ENCODE measurements at places on chromosomes 12 and 14.

DNA sequence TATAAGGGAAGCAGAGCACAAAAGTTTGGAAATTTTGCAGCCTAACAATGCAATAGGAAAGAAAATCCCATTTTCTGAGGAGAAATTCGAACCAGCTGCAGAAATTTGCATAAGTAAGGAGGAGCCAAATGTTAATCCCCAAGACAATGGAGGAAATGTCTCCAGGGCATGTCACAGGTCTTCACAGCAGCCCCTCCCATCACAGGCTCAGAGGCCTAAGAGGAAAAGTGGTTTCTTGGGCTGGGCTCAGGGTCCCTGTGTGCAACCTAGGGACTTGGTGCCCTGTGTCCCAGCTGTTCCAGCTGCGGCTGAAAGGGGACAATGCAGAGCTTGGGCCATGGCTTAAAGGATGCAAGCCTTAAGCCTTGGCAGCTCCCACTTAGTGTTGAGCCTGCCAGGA is 190.0 kb downstream of the MDGA2 start:
- no peak for DNase-seq

- no peak for DNase-seq
Measured at GRCh38 chr12:25723921-25724491, 170.9 kb upstream of the LMNTD1 start.

- DNase-seq = no peak
Measured at GRCh38 chr12:95994476-95994875, 1.7 kb downstream of the HAL start.

- DNase-seq = no peak
Measured at GRCh38 chr12:87828382-87828973, 200.7 kb downstream of the C12orf50 start.

DNA sequence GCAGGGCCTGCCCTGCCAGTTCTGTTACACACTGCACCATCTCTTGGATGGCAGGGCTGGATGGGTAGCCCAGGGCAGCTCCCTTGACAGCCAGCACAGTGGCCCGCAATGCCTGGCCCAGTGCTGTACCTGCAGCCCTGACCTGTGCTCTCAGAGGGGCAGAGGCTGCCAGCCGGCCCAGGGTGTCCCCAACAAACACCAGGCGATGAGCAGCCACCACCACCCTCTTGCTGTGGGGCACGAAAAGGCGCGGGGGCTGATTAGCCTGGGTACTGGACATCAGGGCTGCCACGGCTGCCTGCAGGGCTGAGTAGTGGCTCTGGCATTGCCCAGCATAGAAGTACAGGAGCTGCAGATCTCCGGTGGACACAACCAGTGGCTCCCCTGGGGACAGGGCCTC is 4.6 kb upstream of the SLC22A17 start:
- no peak for DNase-seq

- no peak for DNase-seq
Measured at GRCh38 chr14:101130861-101131260, 227.3 kb upstream of the RTL1 start.

- no peak for DNase-seq
Measured at GRCh38 chr12:53977596-53978445, 3.1 kb upstream of the HOTAIR start.

DNA sequence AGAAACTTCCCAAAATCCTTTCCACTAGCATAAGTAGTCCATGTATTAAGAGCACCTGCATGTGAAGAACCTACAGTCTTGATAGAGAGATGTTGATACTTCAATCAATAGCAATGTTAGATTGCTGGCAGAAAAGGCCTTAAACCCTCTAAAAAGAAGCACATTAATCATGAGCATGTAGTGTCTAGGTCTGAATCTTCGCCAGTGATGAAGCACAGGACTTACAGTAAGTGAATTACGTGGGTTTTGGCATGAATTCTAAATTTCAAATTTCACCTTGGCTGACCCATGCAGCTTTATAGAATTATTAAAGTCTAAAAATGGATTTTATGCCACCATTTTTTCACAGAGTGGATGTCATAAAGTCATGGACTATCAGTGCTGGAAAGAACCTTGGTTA is 791.6 kb upstream of the NOVA1 start:
- DNase-seq = no peak

DNA sequence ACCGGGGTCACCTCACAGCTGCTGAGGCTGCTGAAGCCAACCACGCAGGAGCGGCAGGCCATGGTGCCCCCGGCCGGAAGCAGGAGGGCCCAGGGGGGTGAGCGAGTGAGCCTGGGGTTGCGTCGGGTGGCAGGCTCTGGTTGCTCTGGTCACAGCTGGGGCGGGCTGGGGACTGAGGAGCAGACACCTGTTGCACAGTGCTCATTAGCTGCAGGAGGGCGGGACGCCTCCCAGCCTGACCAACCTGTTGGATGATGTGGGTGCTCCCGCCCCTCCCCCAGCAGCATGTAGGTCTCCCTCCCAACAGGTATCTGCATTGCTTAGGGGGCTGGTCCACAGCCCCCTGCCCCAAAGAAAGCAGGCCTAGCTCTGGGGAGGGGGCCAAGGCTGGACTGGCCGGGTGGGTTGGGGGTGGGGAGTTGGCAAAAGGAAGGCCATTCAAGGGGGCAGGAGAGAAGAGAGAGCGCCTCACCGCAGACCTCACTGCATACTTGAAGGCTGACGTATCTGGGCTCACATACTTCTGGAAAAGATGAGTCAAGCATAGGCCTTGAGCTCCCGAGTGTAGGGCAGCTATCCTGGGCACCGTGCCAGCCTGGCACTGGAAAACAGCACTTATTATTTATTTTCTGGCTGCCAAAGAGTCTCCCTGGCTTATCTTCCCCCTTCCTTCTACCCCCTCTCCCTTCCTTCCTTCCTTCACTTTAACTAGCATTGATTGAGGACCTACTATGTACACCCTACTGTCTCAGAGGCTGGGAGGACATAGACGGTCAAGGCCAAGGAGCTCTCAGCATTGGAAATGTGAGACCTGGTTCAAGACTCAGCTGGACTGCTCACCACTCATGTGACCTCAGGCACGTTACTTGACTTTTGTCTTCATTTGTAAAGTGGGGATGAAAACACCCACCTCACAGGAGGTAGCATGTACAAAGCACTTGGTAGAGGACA is at the start of gene KRT80:
Gene KRT80 (minus strand): TSS at position 174 of the 951 bp plus-strand sequence. CDS start 112 bp downstream, at position 62.
- no peak for DNase-seq

GRCh38 chr14:48618057-48618456 is 942.7 kb upstream of the MDGA2 start:
- no peak for DNase-seq

DNA sequence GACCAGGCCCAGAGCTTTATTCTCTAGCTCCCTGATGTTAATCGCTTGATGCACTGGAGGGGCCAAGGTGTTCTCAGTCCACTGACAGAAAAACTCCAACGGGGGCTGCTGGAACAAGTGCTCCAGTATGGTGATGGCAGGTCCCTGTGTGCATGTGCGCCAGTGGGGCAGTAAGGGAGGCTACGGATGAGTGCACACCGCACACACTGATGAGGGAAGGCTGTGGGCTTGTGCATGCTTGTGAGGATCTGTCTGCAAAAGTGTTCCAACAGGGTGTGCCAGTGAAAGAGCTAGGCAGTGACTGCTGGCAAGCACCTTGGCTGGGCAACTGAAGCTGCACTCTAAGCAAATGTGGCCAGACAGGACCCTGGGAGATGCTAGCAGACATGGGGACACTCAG is 229.7 kb upstream of the FOXG1 start:
- DNase-seq = no peak

- no peak for DNase-seq
Measured at GRCh38 chr12:14399871-14400270, 34.4 kb downstream of the ATF7IP start.

GRCh38 chr14:51444353-51445000 is 204.4 kb downstream of the TMX1 start:
- no peak for DNase-seq

GRCh38 chr12:12880537-12880936 is 10.8 kb upstream of the GPRC5A start:
- DNase-seq = no peak

DNA sequence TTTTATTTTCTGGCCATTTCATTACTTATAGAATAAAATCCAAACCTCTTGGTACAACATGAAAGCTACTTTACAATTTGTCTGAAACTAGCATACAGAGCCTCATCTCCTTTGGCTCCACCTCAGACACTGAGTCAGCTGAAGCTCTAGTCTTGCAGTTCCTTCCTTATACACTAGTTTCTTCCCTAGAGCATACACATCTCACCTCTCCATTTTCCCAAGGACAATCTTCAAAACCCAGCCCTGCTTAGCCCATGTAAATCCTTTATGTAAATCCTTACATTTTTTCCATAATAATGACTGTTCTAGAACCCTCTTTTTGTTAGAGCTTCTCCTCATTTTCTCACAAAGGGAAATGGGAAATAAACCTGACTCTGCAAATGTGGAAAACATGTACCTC is 463.4 kb downstream of the SLC16A7 start:
- DNase-seq = no peak

DNA sequence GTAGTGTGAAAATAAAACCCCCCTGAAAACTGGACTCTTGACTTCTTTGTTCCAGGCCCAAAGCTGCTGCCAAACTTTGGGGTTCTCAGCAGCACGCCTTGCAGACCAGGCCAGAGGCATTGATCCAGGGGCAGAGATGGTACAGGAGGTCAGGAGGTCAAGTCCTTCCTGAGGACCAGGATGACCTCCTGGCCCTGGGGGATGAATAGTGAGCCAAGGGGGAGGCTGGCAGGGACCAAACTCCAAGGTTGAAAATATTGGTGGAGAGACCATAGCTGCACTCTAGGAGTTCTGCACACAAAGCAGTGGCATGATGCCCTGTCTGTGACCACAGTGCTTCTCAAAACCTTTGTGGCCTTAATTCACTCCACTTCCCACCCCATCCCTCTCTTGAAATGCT is 12.1 kb downstream of the SLC10A1 start:
- no peak for DNase-seq

DNA sequence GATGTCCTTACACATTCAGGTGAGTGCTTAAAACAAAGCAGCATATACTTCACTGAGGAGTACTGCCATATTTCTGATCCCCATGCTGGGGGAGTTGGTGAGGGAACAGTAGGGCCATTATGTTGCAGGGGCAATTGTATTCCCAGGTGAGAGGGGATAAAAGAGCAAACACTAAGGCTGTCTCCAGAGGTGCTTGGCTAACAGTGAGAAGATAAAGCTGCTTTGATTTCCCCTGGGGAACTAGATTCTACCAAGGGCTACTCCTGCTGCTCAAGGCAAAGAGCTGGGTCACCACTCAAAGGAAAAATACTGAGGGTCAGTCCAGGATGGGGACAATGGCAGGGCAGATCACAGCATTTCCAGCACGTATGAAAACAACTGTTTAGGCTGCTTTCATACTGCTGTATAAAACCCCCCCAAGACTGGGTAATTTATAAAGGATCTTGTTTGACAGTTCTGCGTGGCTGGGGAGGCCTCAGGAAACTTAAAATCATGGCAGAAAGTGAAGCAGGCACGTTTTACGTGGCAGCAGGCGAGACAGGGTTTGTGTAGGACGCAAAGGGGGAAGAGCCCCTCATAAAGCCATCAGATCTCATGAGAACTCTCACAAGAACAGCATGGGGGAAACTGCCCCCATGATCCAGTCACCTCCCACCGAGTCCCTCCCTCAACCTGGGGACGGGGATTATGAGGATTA is 47.8 kb upstream of the OR5AU1 start:
- no peak for DNase-seq

- DNase-seq = no peak
Measured at GRCh38 chr12:27549236-27549800, 25.3 kb downstream of the PPFIBP1 start.

- no peak for DNase-seq
Measured at GRCh38 chr12:51328587-51328986, 4.6 kb upstream of the BIN2 start.

GRCh38 chr14:92956961-92957360 is 34.0 kb downstream of the CHGA start:
- DNase-seq = no peak

DNA sequence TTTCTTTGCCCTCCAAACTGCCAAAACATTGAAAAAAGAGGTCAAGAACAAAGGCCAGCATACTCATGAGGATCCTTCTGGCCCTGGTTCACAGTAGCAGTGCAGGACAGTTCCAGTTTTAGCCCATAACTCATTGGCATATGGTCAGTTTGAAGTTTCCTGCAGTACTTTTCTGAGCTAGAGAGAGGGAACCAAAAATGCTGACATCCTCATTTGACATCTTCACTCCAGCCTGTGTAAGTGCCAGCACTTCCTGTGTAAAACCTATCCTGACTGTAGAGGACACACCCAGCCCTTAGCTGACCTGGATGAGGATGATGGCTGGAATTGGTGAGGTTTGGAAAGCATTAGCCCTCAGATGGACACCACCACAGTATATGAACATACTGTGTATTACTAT is 84.1 kb downstream of the FGD4 start:
- no peak for DNase-seq

- DNase-seq = no peak
Measured at GRCh38 chr12:22117563-22118237, 71.7 kb downstream of the CMAS start.

DNA sequence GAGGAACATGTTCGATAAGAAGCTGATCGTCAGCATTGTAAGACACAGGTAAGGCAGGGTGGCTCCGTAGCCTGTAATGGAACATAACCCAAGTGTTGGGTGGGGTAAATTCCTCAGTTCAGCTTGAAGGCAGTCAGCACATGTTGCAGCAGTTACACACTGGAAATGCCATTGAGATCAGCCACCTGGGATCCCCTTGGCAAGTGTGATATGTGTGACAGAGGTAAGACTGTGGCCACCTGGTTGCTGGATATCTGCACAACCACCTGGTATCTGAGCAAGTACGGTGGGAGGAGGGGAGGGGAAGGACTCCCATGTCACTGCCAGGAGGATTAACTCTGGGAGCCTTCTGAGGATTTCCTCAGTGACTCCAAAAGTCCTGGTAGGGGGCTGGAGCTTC is 158.0 kb upstream of the CAND1 start:
- DNase-seq = no peak

DNA sequence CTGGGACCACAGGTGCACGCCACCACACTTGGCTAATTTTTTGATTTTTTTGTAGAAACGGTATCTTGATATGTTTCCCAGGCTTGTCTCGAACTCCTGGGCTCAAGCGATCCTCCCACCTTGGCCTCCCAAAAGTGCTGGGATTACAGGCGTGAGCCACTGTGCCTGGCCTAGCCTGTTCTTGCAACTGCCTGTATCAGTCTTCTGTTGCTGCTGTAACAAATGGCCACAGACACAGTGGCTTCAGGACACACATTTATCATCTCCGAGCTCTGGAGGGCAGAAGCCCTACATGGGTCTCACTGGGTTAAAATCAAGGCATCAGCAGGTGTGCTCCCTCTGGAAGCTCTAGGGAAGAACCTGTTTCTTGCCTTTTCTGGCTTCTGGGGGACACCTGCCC is 79.9 kb upstream of the NCOR2 start:
- no peak for DNase-seq

- no peak for DNase-seq
Measured at GRCh38 chr14:58797010-58797429, 159.3 kb downstream of the DACT1 start.

DNA sequence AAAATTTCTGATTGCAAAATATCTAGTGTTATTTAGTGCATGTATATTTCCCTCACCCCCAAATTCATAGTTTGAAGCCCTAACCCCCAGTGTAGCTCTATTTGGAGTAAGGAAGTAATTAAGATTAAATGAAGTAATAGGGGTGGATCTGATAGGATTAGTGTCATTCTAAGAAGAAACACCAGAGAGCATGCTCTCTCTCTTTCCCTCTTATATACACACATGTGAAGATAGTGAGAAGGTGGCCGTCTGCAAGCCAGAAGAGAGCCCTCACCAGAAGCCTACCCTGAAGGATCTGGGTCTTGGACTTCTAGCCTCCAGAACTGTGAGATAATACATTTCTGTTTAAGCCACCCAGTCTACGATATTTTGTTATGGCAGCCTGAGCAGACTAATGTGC is 120.3 kb downstream of the TMEM30B start:
- DNase-seq = no peak

GRCh38 chr12:65740506-65740872 is 83.8 kb upstream of the HMGA2 start:
- DNase-seq = no peak
